ENCODE measurements at places on chromosomes 16 and 17. TPM values are rescaled to one million over a fixed set of nuclear protein-coding genes. Genes with fewer than 3 reads are reported as not detected.
A peak's percentile ranks its signal among the peaks of the same experiment; 100 is the strongest.

DNA sequence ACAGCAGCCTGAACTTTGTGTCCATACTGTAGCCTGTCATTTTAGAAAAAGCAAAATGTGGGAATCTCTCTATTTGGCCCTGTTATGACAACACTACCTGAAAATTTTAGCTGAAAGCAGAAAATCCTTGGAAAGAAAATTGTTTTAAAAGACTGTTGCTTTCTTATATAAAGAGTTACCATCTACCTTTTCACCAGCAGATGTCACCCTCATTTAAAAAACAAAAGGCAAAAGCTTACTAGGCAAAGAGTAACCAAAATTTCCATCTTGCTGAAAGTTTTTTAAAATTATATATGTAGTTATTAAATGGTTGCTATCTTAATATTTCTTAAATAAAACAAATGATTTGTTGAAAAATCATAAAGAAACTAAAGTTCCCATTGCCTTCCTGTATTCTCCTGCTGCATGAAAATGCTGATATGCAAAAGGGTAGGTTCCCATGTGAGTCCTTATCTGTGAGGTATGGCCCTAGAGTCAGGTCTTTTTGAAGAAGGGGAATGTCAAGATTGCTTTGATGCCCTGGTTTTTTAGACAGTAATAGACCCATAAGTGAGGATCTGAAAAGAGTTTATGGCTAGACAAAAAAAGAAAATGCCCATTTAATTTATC lies 61.0 kb downstream of the TNRC6C start:
- H3K27ac ChIP-seq, result peak overlapping the region; percentile 88
- H3K36me3 ChIP-seq, result peaks cover 2% of the 10 kb centered on the region
- peak overlapping the region; percentile 63 for H3K4me3 ChIP-seq
- DNase-seq, result no peak
- H3K27me3 ChIP-seq, result no peaks in the 10 kb centered on the region

- H3K4me3 ChIP-seq, result no peak overlapping the region
- no peaks in the 10 kb centered on the region for H3K4me1 ChIP-seq
- no peak overlapping the region for H3K27ac ChIP-seq
- DNase-seq, result no peak
- no peaks in the 10 kb centered on the region for H3K36me3 ChIP-seq
- H3K27me3 ChIP-seq, result no peaks in the 10 kb centered on the region
These were observed 158.4 kb downstream of the CCDC182 start for GRCh38 chr17:57586742-57587141.

CSH1 gene
- total RNA-seq, result not detected

DNA sequence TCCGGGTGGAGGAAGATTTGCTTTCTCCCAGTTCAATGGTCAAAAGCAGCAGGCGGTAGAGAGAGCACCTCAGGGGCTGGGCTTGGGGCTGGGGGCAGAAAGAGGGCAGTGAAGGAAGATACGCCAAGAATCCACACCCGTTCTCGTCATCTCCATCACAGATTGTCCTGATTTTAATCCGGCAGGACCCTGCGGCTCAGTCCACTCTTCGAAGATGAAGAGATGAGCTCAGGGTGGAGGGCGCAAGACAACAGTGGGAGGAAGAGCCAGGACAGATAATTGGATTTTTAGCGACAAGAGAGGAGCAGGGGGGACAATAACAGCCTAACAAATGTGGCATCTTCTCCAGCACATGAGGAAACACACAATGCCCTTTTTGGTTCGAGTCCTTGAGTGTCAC lies 165.9 kb downstream of the SDK2 start:
- no peak overlapping the region for H3K4me3 ChIP-seq
- DNase-seq, result no peak
- H3K4me1 ChIP-seq, result no peaks in the 10 kb centered on the region
- H3K27ac ChIP-seq, result no peak overlapping the region
- no peaks in the 10 kb centered on the region for H3K36me3 ChIP-seq

- peak overlapping the region; percentile 99 for H3K27ac ChIP-seq
- H3K27me3 ChIP-seq, result peaks cover 3% of the 10 kb centered on the region
- H3K4me3 ChIP-seq, result peak overlapping the region; percentile 96
- H3K36me3 ChIP-seq, result peaks cover 52% of the 10 kb centered on the region
- peak; percentile 82 for DNase-seq
- H3K4me1 ChIP-seq, result peaks cover 55% of the 10 kb centered on the region
These were observed 504 bp downstream of the MAZ start for GRCh38 chr16:29806641-29807425.

ZNF597 gene
- total RNA-seq, result 2.6 TPM

RRAD gene
- total RNA-seq, result 0.55 TPM

DNA sequence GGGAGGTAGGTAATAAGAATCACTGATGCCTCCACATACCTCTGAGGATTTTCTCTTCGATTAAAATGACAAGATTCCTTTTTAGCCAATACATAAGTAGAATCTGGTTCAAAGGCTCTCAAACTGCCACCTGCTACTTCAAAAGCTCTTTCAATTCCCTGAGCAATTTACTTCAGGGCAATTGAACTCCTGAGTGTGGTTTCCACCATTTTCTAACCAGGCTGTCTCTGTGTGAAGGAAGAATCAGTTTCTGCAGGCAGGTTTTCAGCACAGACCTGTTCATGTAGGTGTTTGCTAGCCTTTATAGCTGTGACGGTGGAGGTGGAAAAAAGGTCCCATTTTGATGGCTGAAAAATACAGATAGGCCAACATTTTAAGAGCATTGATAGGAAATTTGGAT lies 18.2 kb upstream of the HS3ST3B1 start:
- no peak overlapping the region for H3K27ac ChIP-seq
- H3K27me3 ChIP-seq, result peaks cover 14% of the 10 kb centered on the region
- H3K36me3 ChIP-seq, result peaks cover 1% of the 10 kb centered on the region
- H3K4me3 ChIP-seq, result no peak overlapping the region
- DNase-seq, result no peak

DNA sequence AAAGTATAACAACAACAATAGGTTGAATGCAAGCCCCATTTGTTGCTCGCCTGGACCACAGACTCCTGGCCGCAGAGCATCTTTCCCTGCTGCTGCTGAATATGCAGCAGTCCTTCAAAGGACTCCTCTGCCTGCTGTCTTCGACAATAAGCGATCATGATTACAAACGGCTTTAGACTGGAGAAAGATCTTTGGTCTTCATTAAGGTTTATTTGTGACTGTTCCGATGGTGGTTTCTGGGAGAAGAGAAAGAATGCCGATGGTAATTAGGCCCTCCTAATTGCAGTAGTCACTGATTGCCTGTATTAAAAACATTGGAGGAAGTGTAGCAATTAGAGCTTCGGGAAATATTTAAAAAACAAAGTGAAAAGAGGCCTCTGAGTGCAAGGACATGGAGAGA lies 138.2 kb downstream of the CACNG3 start:
- peaks cover 19% of the 10 kb centered on the region for H3K27me3 ChIP-seq

DNA sequence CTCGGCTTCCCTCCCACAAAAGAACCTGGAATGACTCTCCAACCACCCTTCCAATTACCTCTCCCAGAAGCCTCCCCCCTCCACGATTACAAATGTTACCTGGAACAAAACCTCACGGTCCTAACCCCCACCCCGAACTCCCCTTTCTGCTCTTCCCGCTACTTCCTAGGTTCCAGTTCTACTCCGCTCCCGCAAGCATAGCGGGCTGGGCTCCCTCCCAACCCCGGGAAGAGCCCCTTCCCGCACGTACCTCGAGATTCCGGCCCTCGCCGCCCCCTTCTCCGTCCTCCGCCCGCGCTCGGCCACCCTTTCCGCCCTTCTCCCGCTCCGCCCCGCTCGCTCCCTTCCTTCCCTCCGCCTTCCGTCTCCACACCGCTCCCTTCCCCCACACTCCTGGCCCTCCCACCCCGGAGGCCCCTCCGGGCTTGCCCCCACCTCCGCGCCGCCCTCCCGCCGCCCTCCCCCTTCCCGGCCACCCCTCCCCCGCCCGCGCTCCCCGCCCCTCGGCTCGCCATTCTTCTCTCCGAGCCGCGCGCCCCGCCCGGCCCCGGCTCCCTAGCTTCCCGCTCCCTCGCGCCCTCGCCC lies 457 bp downstream of the CHTF8 start:
- H3K4me1 ChIP-seq, result peaks cover 50% of the 10 kb centered on the region
- no peaks in the 10 kb centered on the region for H3K27me3 ChIP-seq
- peaks cover 23% of the 10 kb centered on the region for H3K36me3 ChIP-seq
- peak overlapping the region; percentile 95 for H3K4me3 ChIP-seq
- peak; percentile 85 for DNase-seq

ALDH3A1 gene
- not detected for total RNA-seq

GRCh38 chr16:1488619-1489018 lies at the start of gene PTX4:
TSS of gene PTX4 (minus strand) at chr16:1488944. CDS start at chr16:1488909, 35 bp downstream.
- H3K36me3 ChIP-seq, result no peaks in the 10 kb centered on the region
- no peak within 1 kb of the TSS for H3K4me3 ChIP-seq
- DNase-seq, result no peak
- H3K27ac ChIP-seq, result no peak within 1 kb of the TSS
- H3K27me3 ChIP-seq, result no peaks in the 10 kb centered on the region
- peaks cover 8% of the 10 kb centered on the region for H3K4me1 ChIP-seq

C1QTNF8 gene
- total RNA-seq, result not detected

DNA sequence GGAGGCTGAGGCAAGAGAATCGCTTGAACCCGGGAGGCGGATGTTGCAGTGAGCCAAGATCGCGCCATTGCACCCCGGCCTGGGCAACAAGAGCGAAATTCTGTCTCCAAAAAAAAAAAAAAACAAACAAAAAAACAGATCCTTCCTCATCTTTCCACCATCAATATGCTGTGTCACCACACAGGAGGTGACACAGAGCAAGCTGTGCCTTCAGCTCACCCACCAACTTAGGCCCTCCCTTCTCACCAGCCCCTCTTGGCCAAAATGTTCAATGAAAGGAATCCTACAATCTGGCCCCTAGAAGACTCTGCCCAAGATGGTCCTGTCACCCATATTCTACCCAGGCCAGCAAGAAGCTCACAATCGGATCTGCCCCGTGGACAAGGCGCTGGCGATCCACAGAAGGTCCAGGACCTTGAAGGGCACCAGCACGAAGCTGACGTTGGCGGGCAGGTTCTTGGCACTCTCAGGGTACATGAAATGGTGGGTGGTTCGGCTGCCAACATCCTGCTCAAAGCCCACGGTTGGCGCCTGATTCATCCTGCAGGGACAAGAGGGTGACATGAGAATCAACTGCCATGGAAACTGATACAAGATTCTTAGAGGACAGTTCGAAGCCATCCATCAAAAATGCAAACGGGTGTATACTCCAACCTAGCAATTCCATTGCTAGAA lies 41.4 kb downstream of the DDX19A start:
- H3K36me3 ChIP-seq, result peaks cover 6% of the 10 kb centered on the region
- no peak overlapping the region for H3K4me3 ChIP-seq
- no peak for DNase-seq
- no peaks in the 10 kb centered on the region for H3K27me3 ChIP-seq

DNA sequence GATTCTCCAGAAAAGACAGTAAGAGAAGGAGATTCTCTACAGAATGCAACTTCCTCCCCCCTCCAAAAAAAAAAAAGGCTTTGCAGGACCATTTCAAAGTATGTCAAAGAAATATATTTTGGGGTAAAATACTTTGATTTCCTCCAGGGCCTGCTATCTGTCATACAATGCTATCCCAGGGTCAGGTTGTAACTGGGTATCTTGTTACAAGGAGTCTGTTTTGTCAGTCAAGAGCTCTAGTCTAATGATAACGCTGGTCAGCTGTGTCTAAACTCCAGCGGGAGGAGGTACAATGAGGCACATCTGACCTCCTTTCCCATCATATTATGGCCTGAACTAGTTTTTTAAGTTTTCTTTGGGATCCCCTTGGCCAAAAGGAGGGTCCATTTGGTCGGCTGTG lies 408.4 kb upstream of the CDH5 start:
- no peaks in the 10 kb centered on the region for H3K36me3 ChIP-seq
- no peaks in the 10 kb centered on the region for H3K27me3 ChIP-seq
- no peak for DNase-seq
- H3K27ac ChIP-seq, result no peak overlapping the region
- H3K4me3 ChIP-seq, result no peak overlapping the region
- H3K4me1 ChIP-seq, result no peaks in the 10 kb centered on the region

GRCh38 chr17:76468634-76469010 lies 1.2 kb downstream of the AANAT start:
- H3K36me3 ChIP-seq, result peaks cover 3% of the 10 kb centered on the region
- no peak overlapping the region for H3K27ac ChIP-seq
- no peak overlapping the region for H3K4me3 ChIP-seq
- peaks cover 4% of the 10 kb centered on the region for H3K4me1 ChIP-seq

- H3K36me3 ChIP-seq, result peaks cover 36% of the 10 kb centered on the region
- DNase-seq, result no peak
- no peaks in the 10 kb centered on the region for H3K27me3 ChIP-seq
- peaks cover 15% of the 10 kb centered on the region for H3K4me1 ChIP-seq
- no peak overlapping the region for H3K4me3 ChIP-seq
- H3K27ac ChIP-seq, result no peak overlapping the region
These were observed 26.3 kb downstream of the METTL22 start for GRCh38 chr16:8647721-8648318.

- no peaks in the 10 kb centered on the region for H3K4me1 ChIP-seq
- DNase-seq, result no peak
- H3K36me3 ChIP-seq, result no peaks in the 10 kb centered on the region
- H3K4me3 ChIP-seq, result no peak overlapping the region
- H3K27ac ChIP-seq, result no peak overlapping the region
These were observed 185.5 kb upstream of the NLRP1 start for GRCh38 chr17:5769593-5770354.

NME1 gene
- 143 TPM for total RNA-seq

DNA sequence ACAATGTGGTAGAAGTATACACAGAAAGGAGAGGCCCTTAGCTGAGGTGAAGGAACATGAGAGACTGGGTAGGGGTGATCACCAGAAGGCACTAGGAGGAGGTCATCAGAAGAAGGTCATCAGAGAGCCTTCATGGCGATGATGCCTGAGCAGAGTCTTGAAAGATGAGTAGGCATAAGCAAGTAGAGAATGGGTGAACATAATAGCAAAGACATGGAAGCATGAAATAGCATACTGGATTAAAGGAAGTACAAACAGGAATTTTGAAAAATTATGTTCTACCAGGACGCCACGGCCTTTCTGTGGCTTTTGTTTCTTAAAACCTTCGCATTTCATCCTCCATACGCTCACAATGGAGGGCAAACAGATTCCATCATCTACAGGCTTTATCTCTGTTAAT lies 2.9 kb downstream of the IKZF3 start:
- H3K4me1 ChIP-seq, result peaks cover 45% of the 10 kb centered on the region
- H3K27me3 ChIP-seq, result no peaks in the 10 kb centered on the region
- peaks cover 19% of the 10 kb centered on the region for H3K36me3 ChIP-seq
- peak overlapping the region; percentile 94 for H3K27ac ChIP-seq
- peak overlapping the region; percentile 81 for H3K4me3 ChIP-seq

- H3K4me3 ChIP-seq, result no peak overlapping the region
- DNase-seq, result no peak
- no peaks in the 10 kb centered on the region for H3K27me3 ChIP-seq
- H3K27ac ChIP-seq, result peak overlapping the region; percentile 81
- H3K36me3 ChIP-seq, result peaks cover 23% of the 10 kb centered on the region
- peaks cover 49% of the 10 kb centered on the region for H3K4me1 ChIP-seq
These were observed 5.4 kb downstream of the CD2BP2 start for GRCh38 chr16:30349675-30350074.

ZACN gene
- total RNA-seq, result 0.87 TPM

GDPD3 gene
- 19.5 TPM for total RNA-seq

DNA sequence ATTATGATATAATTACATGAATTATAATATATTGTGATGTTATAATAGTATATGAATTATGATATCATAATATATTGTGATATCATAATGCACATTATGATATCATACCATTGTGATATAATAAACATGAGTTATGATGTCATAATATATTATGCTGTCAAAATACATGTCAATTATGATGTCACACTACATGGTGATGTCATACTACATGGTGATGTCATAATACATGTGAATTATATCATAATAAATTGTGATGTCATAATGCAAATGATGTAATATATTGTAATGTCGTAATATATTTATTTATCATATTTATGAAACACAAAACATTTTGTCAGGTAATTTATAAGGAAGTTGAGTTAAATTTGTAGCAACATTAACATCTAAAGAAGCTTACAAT lies 1950.1 kb downstream of the TP53TG3F start:
- H3K4me3 ChIP-seq, result no peak overlapping the region
- H3K27ac ChIP-seq, result no peak overlapping the region
- no peaks in the 10 kb centered on the region for H3K36me3 ChIP-seq
- DNase-seq, result no peak
